Activated T-helper 1 cell treated with anti-CD3 and anti-CD28 coated beads, Interleukin-2, amount 50 U/mL, for 16 hours (primary cell): ENCODE measurements at places on chromosomes 1 and 21.

- DNase-seq = no peak
Measured at GRCh38 chr1:10765734-10766478, 30.5 kb downstream of the CASZ1 start.

GRCh38 chr1:50278961-50279360 is 144.3 kb downstream of the DMRTA2 start:
- no peak for DNase-seq

GRCh38 chr1:221736714-221737113 is 5.2 kb downstream of the DUSP10 start:
- DNase-seq = no peak

DNA sequence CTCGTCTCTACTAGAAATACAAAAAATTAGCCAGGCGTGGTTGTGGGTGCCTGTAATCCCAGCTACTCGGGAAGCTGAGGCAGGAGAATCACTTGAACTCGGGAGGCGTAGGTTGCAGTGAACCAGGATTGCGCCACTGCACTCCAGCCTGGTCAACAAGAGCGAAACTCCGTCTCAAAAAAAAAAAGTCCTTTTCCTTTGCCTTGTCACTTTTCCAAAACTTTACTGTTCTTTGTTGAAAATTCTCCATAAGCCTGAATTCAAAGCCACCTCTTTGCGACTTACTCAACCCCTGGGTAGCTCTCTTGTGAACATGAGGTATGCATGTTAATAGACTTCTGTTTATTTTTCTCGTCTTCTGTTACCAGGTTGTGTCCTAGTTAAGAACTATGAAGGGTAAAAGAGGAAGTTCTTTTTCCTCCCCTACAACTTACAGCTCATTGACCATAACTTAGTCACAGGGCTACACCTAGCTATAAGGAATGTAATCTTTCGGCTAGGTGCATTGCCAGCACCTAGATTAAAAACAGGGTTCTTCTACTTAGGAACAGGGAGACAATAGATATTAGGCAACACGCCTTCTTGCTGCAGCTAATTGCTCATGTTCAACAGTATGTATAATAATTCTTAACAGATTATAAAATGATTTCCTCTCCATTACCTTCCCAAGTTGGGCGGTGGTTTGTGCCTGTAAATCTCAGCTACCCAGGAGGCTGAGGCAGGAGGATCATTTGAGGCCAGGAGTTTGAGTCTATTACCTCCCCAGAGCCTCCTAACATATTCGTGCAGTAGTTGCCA is 40.9 kb downstream of the PTAFR start:
- DNase-seq = no peak

DNA sequence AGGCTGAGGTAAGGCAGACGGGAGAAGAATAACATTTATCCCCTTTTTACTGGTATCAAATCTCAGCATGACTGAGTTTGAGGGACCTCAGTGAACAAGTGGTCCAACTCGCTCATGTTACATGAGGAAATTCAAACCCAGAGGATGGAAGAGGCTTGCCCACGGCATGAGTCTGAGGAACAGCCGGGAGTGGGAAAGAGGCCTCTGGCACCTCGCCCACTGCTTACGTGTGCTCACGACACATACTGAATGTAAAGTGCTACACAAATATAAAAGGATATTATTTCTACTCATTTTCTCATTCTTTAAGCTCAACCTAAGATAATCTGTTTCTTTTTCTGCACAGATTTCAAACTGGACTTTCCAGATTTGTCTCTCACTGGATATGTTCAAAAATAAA is 14.7 kb downstream of the BEND5 start:
- no peak for DNase-seq

DNA sequence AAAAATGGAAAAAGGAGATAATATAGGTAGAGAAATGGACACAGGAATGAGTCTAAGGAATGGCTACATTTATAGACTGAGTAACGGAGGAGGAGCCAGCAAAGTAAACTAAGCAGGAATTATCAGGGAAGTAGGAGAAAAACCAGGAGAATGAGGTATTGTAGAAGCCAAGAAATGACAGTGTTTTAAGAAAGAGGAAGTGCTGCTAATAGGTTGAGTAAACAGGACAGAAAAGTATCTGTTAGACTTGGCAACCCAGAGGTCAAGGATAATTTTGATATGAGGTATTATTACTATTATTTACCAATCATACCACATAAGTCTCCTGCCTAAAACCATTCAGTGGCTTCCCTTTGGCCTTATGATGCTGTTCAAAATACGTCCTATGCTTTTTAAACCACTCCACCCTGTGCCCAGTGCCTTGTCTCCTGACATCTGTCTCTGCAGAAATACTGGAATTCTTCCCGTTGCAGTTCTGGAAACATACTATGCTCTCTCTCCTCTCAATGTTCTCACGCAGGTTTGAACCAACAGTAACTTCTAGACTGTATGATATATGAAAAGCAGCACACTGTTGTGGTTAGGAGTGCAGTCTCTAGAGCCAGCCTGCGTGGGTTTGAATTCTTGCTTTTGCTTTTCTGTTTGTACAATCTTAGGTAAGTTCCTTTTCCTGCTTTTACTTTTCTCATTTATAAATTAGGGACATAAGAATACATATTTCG is 24.6 kb upstream of the NEK7 start:
- DNase-seq = no peak

- no peak for DNase-seq
Measured at GRCh38 chr1:3441410-3441847, 13.0 kb upstream of the ARHGEF16 start.

DNA sequence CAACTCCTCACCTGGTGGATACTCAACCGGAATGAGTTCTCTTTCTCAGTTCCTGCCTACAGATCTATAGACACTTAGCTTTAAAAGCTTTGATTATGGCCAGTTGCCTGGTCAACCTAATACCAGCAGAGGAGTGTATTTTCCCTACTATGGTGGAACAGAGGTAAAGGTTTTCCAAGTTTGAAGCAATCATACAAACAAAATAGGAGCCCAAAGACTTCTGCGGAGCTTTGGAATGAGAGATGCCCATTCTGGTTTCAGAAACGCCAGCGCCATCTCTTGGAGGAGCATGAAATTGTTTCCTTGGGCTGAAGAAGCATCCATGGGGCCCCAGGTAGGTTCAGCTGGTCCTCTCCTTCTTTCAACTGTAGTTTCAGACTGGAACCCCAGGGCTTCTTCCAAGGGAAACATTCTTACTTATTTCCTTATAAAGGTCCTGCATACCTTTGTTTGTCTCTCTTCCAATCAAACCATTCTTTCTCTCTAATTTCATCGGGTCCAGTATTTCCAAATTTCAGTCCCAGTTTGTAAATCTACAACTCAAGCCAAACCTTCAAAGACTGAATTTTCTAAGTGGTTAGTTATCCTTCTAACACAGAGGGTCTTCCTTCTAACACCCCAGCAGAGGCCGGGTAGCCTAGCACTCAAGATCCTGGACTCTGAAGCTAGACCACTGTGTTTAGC is 95.9 kb downstream of the KCNJ15 start:
- DNase-seq = no peak

- no peak for DNase-seq
Measured at GRCh38 chr1:20474333-20474975, 11.6 kb downstream of the CAMK2N1 start.

DNA sequence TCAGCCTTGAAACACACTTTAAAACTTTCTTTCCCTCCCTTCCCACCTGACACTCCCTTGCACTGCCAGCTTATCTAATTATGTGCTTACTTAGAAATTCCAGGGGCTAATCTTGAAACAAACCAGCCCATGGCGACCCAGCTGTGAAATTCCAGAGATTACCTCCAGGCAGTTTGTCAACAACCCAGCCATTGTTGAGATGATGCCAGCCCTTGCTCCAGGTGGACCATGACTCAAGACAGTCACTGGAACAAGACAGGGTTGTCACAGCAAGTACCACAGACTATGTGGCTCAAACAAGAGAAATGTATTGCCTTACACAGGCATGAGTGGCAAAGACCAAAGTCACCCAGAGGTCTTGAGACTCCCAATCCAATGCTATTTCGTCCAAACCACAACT is 7.9 kb downstream of the FYB2 start:
- no peak for DNase-seq

DNA sequence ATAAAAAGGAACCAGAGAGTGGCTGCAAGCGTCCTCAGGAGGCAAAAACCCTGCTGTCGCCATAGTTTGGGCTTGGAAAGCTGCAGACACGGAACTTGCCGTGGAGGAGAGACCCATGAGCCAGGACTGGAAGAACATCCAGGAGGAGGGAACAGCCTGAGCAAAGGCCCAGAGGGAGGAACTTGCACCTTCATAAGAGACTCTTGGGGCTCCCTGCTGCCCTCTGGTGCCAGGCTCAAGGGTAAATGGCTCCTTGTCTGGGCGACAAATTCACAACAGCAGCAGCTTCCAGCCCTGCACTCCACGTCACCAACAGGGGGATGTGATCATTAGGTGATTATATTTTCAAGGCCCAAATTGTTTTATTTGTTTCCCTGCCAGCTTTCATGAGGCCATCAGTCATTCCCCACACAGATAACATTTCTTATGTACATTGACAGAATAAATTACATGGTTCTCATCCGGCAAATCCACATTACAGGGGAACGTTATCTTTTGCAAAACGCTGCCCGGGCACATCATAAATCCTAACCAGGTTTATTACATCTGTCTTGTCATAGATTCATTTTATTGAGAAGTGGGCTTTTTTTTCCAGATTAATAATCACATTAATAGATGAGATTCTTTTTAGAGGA is 143.0 kb upstream of the GRIK3 start:
- DNase-seq = no peak
